ENCODE measurements at places on chromosomes 1 and 21.

GRCh38 chr1:200670242-200671118 lies 773 bp upstream of the DDX59 start:
- peak; percentile 83 for DNase-seq

DNA sequence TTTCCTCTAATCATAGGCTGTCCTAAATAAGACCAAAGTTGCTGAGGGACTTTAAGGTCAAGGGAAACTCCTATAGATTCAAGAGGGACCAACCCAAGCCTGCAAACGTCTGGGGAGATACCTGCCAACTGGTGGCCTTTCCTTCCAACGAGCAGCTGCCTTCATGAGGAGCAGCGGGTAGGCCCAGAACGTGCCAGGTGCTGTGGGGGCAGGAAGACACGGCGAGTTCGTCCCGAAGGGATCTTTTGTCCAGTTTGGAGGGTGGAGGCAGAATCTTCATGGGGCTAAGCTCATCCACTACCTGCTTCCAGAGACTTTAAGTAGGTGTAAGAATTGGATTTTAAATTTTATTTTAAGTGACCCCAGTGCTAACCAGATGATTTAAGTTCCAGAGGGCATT lies 26.0 kb upstream of the SLC26A9 start:
- no peak for DNase-seq

DNA sequence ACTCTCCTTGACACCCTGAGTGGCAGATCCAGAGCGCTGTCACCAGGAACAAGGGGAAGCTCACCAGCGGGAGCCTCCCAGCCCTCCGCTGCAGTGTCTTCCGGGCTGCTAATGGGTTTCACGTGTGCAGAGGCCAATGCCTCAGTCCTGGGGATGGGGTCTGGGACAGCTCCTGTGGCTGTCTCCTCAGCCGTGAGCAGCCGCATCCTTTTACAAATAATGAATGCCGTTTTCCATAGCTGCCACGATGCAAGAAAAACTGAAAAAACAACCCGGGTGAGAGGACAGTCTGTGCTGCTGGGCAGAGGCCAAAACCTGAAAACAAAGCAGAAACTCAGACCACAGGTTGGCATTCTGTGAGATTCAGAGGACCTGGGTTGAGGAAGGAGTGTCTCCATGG lies 212.2 kb upstream of the RAB4A start:
- DNase-seq, result peak; percentile 80

DNA sequence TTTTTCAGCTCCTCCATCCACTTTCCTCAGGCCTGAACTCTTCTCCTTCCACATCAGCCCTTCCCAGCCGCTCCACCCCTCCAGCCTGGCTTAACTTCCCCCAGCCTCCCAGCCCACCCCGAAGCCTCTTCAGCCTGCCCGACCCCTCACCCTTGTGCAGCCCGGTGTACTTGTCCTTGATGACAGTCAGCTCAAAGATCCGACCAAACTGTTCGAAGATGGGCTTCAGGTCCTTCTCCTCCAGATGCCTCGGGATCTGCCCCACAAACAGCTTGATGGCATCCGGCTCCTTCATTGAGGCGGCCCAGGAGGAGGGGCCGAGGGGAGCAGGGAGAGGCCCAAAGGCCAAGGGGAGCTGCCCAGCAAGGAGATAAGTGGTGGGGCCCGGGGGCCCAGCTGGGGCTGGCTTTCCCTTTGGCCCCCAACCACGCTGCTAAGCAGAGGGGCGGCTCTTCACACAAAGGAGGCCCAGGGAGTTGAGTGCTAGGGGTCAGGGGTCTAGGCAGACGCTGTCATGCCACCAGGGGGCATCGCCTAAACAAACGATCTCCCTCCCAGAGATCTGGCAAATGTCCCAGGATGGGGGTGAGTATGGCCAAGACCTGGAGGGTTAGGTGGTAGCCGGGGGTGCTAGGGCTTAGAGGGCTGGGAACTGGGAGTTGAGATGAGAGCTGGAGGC lies 738 bp downstream of the CELF3 start:
- DNase-seq, result peak; percentile 33

DNA sequence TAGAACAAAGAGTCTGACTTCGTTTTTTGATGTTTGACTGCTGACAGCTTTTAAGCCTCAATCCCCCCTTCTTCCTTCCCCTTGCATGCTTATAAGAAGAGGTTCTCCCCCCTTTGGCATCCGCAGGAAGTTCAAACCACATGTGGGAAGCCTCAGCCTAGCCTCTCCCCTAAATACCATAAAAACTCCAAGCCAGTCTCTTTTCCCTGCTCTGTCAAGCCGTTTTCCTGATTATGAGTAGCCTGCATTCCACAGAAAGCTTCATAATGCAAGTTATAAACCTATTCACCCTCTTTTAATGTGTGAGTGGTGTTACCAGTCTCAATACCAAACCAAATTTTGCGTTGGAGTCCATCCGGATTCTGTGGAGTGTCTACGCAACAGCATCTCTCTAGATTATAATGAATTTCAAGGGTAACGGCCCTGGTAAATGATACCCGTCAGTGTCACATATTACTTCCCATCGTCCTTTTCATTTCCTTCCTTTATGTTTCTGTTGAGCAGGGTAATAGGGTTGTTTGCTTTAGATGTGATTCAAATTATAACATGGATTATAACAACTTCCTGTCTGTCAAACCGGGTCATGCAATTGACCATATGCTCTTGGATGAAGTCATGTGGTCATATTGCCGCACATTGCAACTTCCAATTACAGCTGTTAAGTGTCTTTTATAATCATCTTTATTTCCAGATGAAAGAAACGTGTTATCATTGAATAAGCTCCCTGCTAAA lies 717.5 kb downstream of the RWDD3 start:
- no peak for DNase-seq

DNA sequence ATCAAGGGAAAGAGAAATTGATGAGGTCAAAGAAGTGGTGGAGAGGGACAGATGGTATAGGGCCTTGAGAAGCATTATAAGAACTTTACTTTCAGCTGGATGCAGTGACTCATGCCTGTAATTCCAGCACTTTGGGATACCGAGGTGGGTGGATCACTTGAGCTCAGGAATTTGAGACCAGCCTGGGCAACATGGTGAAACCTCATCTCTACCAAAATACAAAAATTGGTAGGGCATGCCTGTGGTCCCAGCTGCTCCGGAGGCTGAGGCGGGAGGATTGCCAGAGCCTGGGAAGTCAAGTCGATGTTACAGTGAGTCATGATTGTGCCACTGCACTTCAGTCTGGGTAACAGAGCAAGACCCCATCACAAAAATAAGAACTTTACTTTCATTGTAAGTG lies 5.7 kb downstream of the TMEM50A start:
- no peak for DNase-seq

GRCh38 chr1:23651069-23651808 lies 40.4 kb upstream of the RPL11 start:
- peak; percentile 24 for DNase-seq

- no peak for DNase-seq
Measured at GRCh38 chr1:207817778-207818751, 66.2 kb downstream of the CD46 start.

GRCh38 chr1:7341145-7341905 lies 429.8 kb upstream of the VAMP3 start:
- DNase-seq, result peak; percentile 71

DNA sequence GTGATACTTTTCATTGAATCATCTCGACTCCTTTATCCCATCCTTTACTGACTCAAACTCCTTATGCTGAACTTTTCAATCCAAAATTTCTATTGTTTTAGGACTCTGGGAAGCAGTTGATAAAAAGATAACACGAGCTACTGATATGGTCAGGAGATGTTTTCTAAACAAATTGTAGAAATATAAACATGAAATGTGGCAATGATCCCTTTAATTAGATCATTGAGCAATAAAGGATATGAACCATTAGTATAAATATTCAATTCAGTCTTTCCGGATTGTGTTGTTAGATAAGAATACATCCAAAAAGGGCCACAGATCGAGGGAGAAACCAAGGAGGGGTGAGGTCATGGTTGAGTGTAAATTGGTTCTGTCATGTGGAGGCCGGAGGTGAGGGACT lies 88.4 kb downstream of the NID1 start:
- DNase-seq, result no peak

DNA sequence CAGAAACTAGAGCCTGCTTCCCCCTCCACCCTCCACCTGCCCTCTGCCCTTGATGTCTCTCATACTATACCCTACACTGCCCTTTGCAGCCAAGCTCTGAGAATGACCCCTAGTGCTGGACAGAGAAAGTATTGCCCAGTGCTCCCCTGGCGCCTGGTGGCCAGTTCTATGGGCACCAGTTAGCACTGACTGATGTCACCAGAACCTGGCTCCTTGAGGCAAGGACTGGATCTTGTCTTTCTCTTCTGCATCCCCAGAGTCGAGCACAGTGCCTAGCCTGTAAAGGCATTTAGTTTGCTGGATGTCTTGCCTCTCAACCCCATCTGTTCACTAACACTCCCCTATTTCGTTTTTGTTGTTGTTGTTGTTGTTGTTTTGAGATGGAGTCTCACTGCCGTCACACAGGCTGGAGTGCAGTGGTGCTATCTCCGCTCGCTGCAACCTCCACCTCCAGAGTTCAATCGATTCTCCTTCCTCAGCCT lies 5.9 kb downstream of the PHLDA3 start:
- DNase-seq, result no peak

- DNase-seq, result no peak
Measured at GRCh38 chr1:47209725-47210325, 20.0 kb upstream of the PDZK1IP1 start.

DNA sequence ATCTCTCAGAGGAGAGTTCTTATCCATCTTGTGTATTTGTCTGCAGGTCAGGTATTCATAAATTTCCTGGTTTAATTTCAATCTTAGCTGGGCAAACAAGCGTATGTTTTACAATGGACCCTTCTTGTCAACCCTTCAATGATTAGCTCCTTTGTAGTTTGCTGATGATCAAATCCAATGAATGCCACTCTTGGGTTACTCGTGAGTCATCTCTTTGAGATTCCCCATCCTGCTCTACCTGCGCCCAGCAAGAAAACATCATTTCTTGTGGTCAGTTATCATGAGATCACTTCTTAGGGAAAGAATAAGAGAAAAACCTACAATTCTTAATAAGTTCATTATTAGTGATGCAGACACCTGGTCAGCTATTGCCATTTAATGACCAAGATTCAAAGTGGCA lies 572.3 kb upstream of the PKN2 start:
- no peak for DNase-seq

GRCh38 chr1:7558921-7559869 lies 211.9 kb upstream of the VAMP3 start:
- DNase-seq, result no peak

DNA sequence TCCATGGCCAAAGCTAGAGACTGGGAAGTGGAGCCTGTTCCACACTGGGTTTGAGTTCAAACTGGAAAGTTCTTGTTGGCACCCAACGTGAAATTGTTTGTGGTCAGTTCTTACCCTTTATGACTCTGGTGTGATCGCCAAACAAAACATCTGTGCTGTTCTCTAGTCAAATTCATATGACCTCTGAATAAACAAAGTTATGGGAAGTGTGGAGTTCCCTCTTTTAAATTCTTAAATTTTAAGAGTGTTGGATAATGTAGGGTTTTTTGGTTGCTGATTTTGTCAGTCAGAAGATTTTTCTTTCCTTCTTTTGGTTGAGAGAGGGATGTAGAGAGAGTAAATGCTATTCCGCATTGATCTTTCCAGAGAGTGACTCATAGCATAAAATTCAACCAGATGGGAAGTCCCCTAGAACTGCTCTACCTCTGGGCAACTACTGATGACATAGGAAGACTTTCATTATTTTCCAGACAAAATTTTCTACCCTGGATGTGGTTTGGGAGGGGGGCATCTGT lies 36.4 kb downstream of the CHML start:
- no peak for DNase-seq

DNA sequence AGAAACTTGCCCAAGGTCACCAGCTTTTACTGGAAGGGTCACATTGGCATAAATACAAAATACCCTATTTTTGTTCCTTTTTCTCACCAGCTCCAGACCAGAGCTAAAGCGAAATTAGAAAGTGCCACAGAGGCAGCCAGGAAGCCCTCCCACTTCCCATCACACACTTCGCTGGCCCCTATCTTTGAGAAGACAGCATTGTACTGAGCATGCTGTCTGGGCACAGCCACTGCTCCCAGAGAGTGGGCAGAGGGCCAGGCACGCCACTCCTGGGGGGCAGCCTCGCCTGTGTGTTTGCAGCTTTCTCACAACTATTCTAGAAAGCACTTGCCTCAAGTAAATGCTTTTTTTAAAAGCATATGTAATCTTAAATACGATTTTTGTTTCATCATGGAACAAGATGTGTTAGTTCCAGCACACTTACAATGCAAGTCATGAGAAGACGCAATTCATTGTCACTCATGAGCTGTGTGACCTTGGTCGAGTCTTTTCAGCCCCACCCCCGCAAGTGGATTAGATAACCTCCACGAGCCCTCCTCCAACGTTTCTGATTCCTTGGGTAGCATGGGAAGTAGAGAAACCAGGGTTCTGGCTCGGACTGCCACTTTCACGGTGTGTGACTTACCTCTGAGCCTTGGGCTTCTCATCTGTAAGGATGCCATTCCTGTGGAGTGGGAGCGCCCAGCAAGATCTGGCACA lies 25.7 kb upstream of the EPHA8 start:
- no peak for DNase-seq

DNA sequence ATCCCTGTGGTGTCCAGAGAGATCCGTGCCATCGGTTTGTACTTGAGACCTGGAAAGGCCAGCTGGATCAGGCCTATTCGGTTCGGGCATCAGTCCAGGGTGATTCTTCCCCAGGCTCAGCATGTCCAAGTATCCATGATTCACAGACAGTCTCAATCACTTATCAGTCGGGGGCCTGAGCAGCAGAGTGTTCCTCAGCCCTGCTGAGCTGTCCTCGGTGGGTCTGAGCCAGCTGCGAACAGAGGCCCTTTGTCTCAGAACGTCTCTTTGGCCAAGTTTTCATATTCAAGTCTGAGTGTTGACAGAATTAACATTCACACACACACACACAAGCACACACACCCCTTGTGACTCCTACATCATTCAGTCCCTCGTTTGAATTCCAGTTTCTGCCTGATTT lies 33.4 kb upstream of the OSBPL9 start:
- DNase-seq, result no peak

DNA sequence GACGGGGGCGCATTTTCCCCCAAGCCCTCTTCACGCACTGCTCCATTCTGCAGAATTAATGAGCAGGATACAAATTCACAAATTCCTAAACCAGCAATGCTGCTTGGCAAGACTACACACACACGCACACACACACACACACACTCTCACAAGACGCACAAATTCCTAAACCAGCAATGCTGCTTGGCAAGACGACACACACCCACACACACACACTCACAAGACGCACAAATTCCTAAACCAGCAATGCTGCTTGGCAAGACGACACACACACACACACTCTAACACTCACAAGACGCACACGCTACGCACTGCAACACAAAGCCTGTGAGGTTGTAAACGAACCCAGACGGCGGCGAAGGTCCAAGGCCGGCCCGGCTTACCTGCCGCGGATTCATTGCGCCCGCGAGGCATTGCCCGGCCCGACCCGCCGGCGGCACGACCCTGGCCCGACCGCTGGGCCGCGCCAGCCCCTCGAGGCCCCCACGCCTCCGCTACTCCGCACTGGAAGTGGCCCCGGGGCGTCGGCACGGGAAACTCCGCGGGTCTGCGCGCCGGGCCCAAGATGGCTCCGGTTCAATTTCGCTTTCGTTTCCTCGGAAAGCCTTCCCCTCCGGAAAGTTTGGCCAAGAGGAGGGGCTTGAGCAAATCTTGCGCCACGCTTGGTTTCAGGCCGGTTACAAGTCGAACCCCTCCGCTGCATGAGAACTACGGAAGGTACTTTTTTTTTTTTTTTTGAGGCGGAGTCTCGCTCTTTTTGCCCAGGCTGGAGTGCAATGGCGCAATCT lies at the start of gene ADAR:
ADAR (minus strand) TSS at position 578 of the 788 bp plus-strand sequence; CDS start at position 398, 180 bp downstream.
- peak; percentile 66 for DNase-seq

- no peak for DNase-seq
Measured at GRCh38 chr1:16119504-16119903, 36.4 kb downstream of the EPHA2 start.

- DNase-seq, result no peak
Measured at GRCh38 chr1:198846556-198846955, 207.7 kb downstream of the PTPRC start.
